ENCODE measurements at places on chromosomes 6 and 20.

DNA sequence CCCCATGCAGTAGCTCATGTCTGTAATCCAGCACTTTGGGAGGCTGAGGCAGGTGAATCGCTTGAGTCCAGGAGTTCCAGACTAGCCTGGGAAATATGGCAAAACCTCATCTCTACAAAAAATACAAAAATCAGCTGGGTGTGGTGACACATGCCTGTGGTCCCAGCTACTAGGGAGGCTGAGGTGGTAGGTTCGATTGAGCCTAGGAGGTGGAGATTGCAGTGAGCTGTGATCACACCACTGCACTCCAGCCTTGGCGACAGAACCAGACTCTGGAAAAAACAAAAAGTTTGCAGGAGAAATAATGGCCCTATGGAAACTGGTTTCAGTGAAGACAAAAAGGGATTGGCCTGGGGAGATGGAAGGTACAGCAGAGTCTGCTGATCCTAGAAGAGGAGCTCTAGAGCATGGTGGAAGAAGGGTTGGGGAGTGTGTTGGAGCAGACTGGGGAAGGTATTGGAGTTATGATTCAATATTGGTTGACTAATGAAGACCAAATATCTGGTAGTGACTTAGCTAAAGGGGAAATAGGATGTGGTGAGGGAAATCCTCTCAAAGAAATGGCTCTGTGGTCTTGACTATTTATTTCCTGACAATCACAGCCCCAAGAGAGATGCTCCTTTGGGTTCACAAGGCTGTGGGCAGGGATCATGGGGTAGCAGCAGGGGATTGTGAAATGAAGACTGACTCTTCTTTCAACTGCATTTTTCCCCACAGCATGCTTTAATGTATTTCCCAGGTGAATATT is 281.9 kb downstream of the UTRN start:
- no peak for DNase-seq

DNA sequence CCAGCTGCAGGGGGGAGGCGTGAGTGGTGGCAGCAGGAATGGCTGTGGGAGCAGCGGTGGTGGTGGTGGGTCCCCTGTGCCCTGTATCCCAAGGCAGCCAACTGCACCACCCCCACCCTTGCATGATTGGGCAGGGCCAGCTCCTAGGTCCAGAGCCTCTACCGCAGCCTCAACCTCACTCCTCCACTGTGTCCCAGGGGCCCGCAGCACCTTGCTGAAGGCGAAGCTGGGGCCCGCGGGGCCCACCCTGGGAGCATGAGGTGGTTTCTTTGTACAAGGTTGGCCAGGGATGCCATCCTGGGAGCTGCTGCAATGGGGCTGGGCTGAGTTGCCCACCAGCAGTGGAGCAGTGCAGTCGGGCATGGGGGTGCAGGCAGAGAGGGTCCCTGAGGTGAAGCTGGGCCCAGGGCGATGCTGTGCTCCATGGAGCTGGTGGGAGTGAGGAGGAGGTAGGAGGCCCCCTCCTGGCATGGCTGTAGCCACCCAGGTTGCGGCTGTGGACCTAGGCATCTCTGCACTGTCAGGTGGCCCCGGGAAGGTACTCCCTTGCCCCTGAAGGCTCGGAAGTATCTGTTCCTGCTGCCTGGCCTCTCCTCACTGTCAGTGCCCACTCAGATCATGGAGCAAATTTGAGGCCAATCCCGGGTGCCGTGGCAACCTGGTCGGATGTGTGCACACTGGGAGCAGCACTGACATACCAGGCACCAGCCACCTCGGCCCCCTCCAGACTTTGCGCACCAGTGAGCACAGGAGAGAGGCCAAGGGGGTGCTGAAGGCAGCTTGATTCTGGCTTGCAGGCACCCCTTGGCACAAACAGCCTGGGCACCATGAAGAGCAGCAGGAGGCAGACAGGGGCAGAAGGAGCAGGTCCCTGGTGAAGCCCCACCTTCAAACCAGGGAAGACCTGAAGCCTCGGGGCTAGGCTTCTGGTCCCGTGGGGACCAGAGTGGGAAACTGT is 60.2 kb upstream of the L3MBTL3 start:
- no peak for DNase-seq

DNA sequence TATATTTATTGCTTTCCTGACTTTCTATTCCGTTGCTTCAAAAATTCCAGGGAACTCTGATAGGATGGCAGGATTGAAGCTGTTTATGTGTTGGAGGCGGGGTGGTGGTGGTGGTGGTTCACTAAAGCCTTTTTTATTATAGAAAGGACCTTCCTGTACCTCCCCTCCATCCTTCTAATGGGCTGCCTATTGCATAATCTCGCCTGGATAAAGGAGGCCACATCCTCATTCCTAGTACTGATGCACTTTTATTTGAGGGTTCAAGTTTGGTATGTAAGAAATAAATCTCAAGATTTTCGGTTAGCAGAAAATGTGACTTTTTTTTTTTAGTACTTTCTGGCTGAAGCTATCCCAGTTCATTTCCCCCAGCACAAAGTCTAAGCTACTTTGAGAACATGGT is 18.7 kb upstream of the CTAGE9 start:
- no peak for DNase-seq

DNA sequence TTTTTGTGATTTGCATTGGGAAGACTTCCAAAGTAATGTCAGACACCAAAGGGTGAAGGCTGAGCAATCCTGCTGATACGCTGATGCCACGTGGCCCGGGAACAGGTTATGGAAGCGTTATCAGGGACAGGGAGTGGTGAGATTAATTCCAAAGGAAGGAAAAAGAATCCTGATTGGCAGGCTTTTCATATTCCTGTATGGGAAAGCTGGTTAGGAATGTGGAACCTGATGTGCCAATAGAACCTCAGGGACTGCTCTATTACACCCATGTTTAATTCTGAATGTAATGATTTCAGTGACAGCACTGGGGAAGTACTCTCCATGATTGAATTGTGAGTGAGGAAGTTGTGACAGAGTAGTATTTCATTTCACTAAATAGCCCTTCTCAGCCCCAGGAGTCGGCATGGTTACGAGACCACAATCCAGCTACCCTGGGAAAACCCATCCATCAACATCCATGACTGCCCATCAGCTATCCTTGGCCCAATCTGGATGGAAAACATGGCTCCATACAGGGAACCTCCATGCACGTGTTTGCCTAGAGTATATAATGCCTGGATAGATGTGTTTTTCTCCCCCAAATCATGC is 49.4 kb downstream of the F13A1 start:
- no peak for DNase-seq

DNA sequence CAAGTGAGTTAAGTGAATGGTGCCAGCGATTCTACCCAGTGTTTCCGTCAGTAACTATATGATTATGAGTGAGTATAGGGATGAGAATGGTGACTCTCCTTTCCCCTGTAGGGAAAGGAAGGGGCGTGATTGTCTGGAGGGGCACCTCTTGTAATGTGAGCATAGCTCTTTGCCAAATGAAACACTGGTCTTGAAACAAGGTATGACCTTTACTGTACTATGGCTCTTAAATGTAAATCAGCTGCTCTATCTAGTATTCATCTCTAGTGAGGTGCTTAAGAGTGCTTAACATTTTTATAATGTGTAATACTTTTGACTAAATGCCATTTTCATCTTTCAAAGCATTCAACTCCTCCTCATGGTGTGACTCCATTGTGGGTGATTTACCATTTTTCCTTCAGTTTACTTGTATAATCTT is 11.0 kb downstream of the PANK2 start:
- no peak for DNase-seq

DNA sequence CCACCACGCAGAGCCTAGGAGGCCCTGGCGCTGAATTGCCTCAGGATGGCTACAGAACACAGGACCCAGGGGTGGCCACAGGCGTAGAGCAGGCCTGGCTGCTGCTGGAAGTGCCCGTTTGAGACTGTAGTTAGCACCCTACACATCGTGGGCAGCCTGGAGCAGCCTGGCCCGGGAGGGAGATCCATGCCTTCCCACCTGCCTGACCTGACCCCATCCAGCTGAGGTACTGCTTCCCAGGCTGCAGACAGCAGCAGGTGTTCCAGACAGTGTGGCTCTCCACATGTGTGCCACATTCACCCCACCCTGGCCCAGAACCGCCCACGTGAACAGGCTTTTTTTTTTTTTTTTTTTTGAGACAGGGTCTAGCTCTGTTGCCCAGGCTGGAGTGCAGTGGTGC is 20.9 kb upstream of the MAP1LC3A start:
- DNase-seq: no peak

DNA sequence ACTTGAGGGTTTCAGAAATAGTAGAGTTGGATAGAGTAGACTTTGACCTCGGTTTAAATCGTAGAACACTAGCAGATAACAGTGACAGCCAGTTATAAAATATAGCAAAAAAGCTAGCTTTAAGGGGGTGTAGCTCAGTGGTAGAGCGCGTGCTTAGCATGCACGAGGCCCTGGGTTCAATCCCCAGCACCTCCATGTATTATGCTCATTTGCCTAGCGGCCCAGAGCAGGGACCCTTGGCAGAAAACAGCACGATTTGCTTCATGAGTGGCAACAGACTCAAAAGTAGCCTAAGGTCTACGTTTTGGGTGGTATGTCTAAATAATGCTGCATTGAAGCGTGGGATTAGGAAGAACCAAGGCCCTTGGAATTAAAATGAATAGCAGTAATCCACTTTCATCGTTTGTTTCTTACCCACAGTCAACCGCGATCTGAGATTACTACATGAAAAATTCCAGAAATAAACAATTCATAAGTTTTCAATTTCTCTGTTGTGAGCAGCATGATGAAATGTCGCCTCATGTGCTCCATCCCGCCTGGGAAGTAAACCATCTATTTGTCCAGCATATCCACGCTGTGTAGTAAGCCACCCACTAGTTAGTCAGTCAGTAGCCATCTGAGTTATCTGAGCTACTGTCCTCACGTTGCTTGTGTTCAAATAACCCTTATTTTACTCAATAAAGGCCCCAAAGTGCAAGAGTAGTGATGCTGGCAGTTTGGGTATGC is 184.9 kb downstream of the GPX5 start:
- no peak for DNase-seq
